Esophagus mucosa (tissue), 1 donor: ENCODE measurements at places on chromosomes 5 and 9. TPM values are rescaled to one million over a fixed set of nuclear protein-coding genes. Genes with fewer than 3 reads are reported as not detected.

GRCh38 chr9:94644543-94644942 is 5.2 kb upstream of the FBP1 start:
- ATAC-seq, result no peak

- ATAC-seq, result no peak
These were observed 12.4 kb upstream of the AKNA start for GRCh38 chr9:114400219-114400618.

DNA sequence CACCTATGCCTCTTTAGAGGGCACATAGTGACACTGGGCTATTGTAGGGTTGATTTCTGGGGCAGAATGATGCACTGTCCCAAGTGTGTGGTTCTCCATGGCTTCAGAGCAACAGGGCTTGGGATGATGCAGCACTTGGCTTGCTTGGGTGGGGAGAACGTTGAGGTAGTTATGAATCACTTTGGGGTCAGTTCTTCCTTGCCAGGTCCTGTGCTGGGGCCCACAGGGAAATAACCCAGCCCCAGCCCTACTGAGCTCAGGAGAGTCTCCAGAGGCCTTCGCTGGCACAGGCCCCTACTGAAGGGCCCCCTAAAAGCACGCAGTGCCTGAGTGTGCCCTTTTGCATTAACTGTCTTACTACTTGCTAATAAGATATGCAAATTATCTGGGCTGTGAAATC is 24.2 kb downstream of the JADE2 start:
- no peak for ATAC-seq

DNA sequence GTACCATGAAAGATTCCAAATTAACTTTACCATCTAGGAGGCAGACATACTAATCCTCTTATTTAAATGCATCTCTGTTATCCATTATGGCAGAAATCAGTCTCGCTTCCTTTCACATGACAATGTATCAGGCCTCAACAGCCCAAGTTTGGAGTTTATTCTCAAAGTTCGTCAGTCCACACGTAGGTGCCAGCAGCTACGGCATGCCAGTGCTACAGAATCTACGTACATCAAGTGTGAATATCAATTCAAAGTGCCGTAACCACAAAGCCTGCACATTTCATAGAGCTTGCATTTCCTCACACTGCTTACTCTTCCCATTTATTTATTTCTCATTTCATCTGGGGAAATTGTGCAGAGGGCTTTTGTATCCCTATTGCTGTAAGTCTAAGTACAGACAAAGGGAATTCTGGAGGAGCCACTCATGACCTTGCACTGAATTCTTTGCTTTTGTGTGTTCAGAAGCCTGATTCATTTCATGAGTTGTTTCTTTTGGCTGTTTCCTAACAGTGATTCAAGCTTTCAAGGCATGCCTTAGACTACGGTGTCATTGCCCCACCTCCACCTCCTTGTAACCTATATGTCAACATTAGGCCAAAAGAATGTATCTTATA is 10.0 kb downstream of the ENC1 start:
- peak; percentile 80 for ATAC-seq

Gene PLEKHG4B
- 0.36 TPM for total RNA-seq

Gene LIFR
- total RNA-seq, result 6.9 TPM

Gene PCDHGA7
- total RNA-seq, result 1.6 TPM
